Stomach (tissue), 19 donors: ENCODE measurements at places on chromosomes 11 and 22. TPM values are rescaled to one million over a fixed set of nuclear protein-coding genes. Genes with fewer than 3 reads are reported as not detected.

DNA sequence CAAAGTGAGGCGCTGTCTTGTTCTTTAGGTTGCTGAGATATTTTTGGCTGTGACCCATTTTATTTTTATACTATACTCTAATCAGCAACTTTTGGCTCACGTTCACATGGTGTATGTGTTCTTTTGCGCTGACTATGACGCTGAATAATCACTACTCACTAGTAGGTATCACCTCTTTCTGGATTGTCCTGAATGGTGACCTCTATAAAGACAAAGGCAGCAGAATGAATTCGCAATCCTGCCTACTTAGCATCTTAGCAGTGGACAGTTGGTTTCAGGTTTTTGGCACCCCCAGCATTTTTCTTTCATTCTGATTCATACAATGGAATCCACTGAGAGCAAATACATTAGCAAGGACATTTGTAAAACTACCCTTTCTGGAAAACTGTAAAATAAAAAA lies 351.3 kb downstream of the JRKL start:
- no peak for DNase-seq
- H3K27me3 ChIP-seq = no peaks in the 10 kb centered on the region
- H3K4me3 ChIP-seq = no peak overlapping the region
- H3K27ac ChIP-seq = no peak overlapping the region
- H3K36me3 ChIP-seq = no peaks in the 10 kb centered on the region

The AIFM3 gene
- total RNA-seq = 0.55 TPM

- H3K4me3 ChIP-seq = no peak overlapping the region
- peaks cover 61% of the 10 kb centered on the region for H3K27me3 ChIP-seq
- H3K4me1 ChIP-seq = peaks cover 25% of the 10 kb centered on the region
- no peak overlapping the region for H3K27ac ChIP-seq
Measured at GRCh38 chr22:41917903-41918791, 3.3 kb upstream of the SHISA8 start.

DNA sequence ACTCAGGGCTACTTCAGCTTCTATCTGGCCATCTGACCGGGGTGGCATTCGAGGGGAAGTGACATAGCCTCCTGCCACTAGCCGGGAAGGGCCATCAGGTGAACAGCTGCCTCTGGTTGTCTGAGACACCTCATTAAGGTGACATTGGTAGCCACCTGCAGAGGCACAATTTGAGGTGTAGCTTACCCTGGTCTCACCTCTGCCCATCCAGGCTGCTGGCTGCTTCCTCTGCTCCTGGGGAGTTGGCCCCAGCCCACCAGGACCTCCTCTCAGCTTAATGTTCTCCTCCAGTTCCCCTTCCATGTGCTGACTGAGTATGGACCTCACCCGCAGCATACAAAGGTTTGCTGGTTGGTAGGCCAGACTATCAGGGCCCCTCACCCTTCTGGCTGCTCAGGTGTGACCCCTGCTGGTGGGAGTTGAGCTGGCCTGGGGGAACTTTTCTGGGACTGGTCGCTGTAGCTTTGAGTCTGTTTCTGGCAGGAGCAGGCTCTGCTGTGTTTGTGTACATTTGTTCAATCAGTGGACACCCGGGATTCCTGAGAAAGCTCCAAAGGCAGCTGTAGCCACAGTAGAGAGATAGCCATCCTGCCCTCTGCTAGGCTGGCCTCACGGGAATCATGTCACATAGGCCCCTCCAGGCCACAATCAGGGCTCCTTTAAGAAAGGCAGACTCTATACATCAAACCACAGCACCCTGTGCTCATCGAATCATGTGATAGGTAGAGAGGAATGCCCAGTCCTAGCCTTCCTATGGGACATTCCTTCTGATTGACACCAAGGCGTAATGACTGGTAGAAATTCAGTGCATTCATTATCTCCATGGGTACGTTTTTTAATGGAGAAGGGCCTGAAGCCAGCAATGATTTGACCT lies 295.1 kb upstream of the PLET1 start:
- no peaks in the 10 kb centered on the region for H3K27me3 ChIP-seq
- H3K4me1 ChIP-seq = peaks cover 4% of the 10 kb centered on the region
- H3K27ac ChIP-seq = no peak overlapping the region
- H3K4me3 ChIP-seq = no peak overlapping the region
- H3K36me3 ChIP-seq = no peaks in the 10 kb centered on the region
- peak; percentile 77 for DNase-seq

The TP53I11 gene
- total RNA-seq = 155 TPM

- no peak overlapping the region for H3K4me3 ChIP-seq
- H3K36me3 ChIP-seq = no peaks in the 10 kb centered on the region
- no peak overlapping the region for H3K27ac ChIP-seq
- DNase-seq = no peak
Measured at GRCh38 chr11:88418508-88418907, 81.0 kb upstream of the CTSC start.

- peaks cover 3% of the 10 kb centered on the region for H3K36me3 ChIP-seq
- H3K4me1 ChIP-seq = peaks cover 35% of the 10 kb centered on the region
- H3K4me3 ChIP-seq = no peak overlapping the region
- peaks cover 51% of the 10 kb centered on the region for H3K27me3 ChIP-seq
- no peak overlapping the region for H3K27ac ChIP-seq
Measured at GRCh38 chr11:721741-722345, 15.8 kb downstream of the EPS8L2 start.

DNA sequence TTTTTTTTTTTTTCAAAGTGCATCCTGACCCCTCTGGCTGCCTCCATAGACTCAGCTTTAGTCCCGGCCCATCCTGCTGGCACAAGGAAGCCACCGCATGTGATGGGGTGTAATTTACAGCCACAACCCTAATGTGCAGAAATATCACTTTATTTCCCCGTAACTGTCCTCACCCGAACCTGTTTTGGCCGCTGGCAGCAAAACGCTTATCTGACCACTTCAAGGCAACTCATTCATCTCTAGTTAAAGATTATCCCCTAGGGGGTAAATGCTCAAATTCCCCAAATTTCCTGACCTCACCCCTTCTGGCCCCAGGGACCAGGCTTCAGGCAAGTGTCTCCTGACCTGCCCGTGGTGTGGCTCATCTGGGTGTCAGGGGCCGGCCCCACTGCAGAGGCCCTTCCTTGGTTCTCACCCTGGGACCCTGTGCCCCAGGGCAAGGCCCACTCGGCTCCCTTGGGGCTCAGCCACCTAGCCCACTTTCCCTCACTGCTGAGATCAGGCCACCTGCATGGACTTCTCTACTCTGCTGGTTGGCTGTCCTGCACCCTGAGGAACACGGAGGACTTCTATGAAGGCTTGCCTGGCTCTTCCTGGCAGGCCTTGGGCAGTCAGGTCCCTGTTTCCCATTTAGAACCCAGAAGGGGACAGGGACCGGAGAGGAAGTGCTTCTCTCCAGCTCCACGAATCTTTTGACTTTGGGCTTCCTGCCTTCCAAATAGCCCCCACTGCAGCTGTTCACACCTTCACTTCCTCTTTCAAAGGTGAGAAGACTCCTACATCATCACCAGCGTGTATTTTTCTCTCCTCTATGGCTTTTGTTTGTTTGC lies 53.3 kb downstream of the WNT11 start:
- DNase-seq = no peak
- peaks cover 5% of the 10 kb centered on the region for H3K27me3 ChIP-seq
- peaks cover 7% of the 10 kb centered on the region for H3K4me1 ChIP-seq
- no peak overlapping the region for H3K27ac ChIP-seq
- H3K36me3 ChIP-seq = no peaks in the 10 kb centered on the region

The P2RY6 gene
- total RNA-seq = not detected

DNA sequence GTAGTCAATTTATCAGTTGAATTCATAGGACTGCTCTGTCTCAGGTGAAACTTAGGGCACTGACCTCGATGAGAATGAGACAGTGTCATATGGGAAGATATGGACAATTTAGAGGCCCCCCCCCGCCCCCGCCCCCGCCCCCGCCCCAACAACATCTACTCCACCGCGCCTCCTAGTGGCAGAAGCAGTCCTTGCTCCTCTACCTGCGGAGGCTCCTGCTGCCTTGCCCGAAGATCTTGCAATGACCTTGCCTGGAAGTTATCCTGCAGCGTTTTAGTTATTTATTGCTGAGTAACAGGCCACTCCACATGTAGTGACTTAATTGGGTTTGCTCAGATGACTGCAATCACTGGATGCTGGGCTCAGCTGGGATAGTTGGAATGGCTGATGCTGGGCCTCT lies 15.2 kb downstream of the SERPINH1 start:
- no peak overlapping the region for H3K4me3 ChIP-seq
- H3K36me3 ChIP-seq = peaks cover 14% of the 10 kb centered on the region
- peak; percentile 73 for DNase-seq
- no peaks in the 10 kb centered on the region for H3K27me3 ChIP-seq
- H3K4me1 ChIP-seq = no peaks in the 10 kb centered on the region

DNA sequence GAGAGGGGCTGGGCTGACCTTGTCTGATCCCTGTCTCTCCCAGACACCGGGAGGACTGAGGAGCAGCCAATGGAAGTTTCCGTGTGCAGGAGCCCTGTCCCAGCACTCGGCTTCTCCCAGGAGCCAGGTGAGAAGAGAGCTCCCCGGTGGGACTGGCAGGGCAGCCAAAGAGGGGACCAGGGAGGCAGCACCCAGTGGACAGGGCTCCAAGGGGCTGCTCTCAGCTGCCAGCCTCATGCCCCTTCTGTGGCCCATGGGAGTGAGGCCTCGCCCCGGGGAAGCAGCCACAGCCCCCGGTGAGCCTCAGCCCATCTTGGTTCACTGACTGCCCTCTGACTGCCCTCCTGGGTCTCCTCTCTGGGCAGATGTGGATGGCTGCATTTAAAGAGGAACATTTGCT lies 6.8 kb downstream of the SCO2 start:
- no peak for DNase-seq
- no peak overlapping the region for H3K27ac ChIP-seq
- no peak overlapping the region for H3K4me3 ChIP-seq
- peaks cover 8% of the 10 kb centered on the region for H3K4me1 ChIP-seq
- no peaks in the 10 kb centered on the region for H3K27me3 ChIP-seq

DNA sequence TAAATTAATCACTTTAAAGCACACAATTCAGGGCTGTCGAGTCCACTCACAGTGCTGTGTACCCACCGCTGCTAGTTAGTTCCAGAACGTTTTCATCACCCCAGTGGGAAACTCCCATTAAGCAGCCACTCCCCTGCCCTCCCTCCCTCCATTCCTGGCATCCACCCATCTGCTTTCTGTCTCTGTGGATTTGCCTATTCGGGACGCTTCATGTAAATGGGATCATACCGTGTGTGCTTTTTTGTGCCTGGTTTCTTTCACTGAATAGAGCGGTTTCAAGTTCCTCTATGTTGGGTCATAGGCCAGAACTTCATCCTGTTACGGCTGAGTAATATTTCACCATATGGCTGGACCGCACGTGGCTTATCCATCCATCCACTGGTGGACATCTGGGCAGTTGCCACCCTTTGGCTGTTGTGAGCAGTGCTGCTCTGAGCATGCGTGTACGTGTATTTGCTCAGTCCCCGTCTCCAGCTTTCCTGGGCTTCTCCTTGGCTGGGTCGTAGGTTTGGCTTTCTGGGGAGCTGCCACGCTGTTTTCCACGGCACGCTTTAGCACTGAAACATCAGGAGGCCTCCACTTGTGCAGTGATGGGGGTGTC lies 30.1 kb downstream of the ARHGAP8 start:
- H3K4me3 ChIP-seq = no peak overlapping the region
- no peak overlapping the region for H3K27ac ChIP-seq
- peak; percentile 47 for DNase-seq
- H3K4me1 ChIP-seq = no peaks in the 10 kb centered on the region
- H3K27me3 ChIP-seq = no peaks in the 10 kb centered on the region
- no peaks in the 10 kb centered on the region for H3K36me3 ChIP-seq

DNA sequence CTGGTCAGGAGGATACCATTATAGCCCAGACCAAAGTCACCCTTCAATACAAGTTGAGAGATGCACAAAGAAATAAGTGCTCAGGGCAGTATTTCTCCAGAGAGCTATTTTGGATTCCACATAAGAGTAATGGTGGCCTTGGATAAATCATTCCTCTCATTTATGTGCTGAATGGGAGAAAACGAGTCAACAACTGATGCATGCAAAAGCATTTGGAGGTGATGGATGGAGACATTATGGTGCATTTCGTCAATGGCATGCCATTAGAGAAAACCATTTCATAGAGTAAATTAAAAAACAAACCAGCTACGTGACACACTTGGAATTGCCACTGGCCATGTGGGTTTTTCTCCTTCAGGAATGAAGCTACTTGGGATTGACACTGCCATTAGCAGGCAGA lies 81.2 kb downstream of the ARL14EP start:
- no peaks in the 10 kb centered on the region for H3K4me1 ChIP-seq
- no peak for DNase-seq
- H3K4me3 ChIP-seq = no peak overlapping the region
- no peaks in the 10 kb centered on the region for H3K27me3 ChIP-seq

GRCh38 chr22:20799449-20799848 lies 25.5 kb downstream of the SERPIND1 start:
- no peak for DNase-seq
- H3K27me3 ChIP-seq = no peaks in the 10 kb centered on the region
- H3K36me3 ChIP-seq = peaks cover 82% of the 10 kb centered on the region
- H3K4me3 ChIP-seq = no peak overlapping the region

The JRKL gene
- 9.5 TPM for total RNA-seq

The MPZL3 gene
- 2.9 TPM for total RNA-seq

The TEX54 gene
- total RNA-seq = not detected

DNA sequence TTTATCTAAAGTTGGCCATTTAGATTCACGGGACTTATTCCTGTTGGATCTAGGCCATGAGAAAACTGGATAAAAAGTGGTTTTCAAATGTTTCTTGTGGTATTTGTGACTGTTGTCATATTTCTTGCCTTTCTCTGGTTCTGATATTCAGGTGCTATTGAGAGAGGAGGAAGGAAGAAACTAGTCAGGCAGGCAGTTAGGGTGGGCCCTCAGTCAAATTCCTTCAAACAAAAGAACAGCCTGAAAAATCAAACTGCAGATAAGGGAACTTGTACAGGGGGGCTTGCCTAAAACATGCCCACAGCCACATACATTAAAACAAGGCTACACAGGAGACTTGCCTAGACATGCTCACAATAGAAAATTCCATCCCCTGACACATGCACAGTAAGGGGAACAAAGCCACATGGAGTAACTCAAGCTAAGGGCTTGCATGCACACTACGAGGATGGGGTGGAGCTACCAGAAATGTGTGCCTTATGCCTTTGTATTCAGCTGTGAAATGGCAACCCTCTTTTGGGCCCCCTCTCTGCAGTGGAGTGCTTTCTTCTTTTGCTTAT lies 18.2 kb downstream of the NCR3LG1 start:
- H3K4me1 ChIP-seq = no peaks in the 10 kb centered on the region
- no peak for DNase-seq
- no peaks in the 10 kb centered on the region for H3K27me3 ChIP-seq
- no peak overlapping the region for H3K4me3 ChIP-seq
- H3K36me3 ChIP-seq = peaks cover 91% of the 10 kb centered on the region
- no peak overlapping the region for H3K27ac ChIP-seq

DNA sequence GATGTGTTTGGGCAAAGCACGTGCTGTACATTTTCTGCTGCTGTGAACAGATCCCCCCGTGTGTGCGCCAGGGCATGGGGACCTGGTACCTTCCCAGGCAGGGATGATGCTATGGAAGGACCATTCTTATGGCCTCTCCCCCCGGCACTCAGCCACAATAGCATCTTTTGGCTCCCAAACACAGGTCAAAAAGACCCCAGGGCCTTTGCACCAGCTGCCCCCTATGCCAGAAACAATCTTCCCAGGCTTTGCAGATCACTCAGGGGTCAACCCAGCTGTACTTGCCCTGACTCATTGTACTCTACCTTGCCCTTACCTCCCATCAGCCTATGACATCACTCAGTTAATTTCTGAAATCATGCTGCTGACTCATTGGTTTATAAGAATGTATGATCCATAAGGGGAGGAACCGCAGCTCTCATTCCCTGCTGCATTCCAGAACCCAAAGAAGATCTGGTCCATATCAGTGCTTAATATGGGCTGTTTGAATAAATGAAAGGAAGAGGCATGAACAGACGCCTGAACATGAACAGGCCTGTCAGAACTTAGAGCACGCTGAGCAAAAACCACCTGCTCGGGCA lies 100.7 kb downstream of the CELSR1 start:
- no peaks in the 10 kb centered on the region for H3K27me3 ChIP-seq
- no peak overlapping the region for H3K27ac ChIP-seq
- DNase-seq = no peak

- no peak overlapping the region for H3K27ac ChIP-seq
- peaks cover 30% of the 10 kb centered on the region for H3K36me3 ChIP-seq
- no peaks in the 10 kb centered on the region for H3K27me3 ChIP-seq
Measured at GRCh38 chr22:17786435-17787161, 12.3 kb upstream of the BID start.
